ENCODE measurements at places on chromosomes 6 and 20. TPM values are rescaled to one million over a fixed set of nuclear protein-coding genes. Genes with fewer than 3 reads are reported as not detected.

DNA sequence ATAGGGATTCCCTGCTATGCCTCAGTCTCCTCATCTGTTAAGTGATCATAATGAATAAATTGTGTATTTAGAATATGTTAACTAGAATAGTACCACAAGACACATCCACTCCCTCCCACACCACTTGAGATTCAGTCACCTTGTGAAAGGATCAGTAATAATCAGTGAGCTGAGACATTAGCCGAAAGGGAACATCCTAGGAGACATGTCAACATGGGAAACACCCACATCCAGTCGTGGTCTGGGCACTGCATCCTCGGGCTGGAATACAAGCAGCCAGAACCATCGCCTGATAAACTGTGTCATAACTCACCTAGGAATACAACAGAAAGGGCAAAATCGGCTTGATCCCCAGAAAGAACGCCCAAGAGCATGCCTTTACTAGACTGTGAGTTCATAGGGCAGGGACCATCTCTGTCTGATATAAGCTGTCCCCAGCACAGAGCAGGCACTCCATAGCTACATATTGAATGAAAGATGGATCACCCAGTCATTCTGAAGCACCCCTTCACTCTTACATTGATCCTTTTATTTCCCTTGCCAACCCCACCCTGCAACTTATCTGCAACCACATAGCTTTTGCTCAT lies 23.9 kb downstream of the RIPOR2 start:
- H3K4me3 ChIP-seq = peak overlapping the region; percentile 90
- H3K36me3 ChIP-seq = peaks cover 6% of the 10 kb centered on the region
- no peak for DNase-seq
- H3K27me3 ChIP-seq = peaks cover 31% of the 10 kb centered on the region
- peak overlapping the region; percentile 97 for H3K27ac ChIP-seq
- peaks cover 37% of the 10 kb centered on the region for H3K4me1 ChIP-seq

GRCh38 chr6:7389162-7389450 lies 436 bp downstream of the CAGE1 start:
- DNase-seq = no peak
- peaks cover 13% of the 10 kb centered on the region for H3K4me1 ChIP-seq
- no peaks in the 10 kb centered on the region for H3K27me3 ChIP-seq
- H3K4me3 ChIP-seq = peak overlapping the region; percentile 96
- H3K36me3 ChIP-seq = no peaks in the 10 kb centered on the region

Gene SEL1L2
- total RNA-seq = not detected

Gene HLA-DMB
- total RNA-seq = not detected

Gene PROKR2
- 0.86 TPM for total RNA-seq

Gene TSBP1
- not detected for total RNA-seq

All from glutamatergic neuron (in vitro differentiated cells).